ENCODE measurements at places on chromosomes 1 and 21.

- DNase-seq, result no peak
Measured at GRCh38 chr1:183598386-183598785, 8.1 kb upstream of the NCF2 start.

DNA sequence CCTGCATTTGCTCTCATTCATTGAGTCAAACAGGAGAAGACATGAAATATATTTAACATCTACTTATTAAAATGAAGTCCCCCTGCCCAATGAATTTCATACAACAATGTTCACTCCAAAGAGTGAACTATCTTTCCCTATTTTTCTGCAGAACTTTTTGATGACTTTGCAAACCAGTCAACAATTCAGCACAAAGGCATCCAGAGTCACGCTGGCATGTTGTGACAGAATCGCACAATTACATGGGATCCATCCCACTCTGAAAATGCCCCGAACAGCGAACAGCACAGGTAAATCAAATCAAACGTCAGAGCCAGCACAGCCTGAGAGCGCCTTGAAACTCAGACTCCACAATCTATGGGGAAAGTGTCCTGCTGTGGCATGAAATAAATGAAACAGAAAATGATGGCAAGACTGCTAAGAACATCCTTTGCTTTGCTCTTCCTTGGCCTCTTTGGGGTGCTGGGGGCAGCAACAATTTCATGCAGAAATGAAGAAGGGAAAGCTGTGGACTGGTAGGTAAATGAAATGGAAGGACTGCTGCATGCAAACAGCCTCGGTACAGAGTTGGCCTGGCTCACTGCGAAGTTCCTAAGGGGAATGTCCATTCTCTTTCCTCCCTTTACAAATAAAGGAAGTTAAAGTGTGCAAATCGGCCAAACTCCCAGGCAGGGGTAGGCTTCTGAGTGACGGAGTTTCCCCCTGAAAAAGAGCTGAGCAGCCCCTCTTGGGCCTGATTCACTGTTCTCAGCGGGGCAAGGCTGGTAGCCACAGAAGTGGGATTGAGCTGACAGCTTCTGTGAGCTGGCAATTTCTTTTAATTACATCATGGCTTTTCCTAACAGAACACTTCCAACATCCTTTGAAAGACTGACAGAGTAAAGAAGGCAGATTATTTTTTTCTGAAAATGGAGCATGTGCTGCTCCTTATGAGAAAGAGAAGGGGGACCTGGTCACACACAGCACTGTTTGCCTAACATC lies at the start of gene DNASE2B:
Gene DNASE2B (plus strand): TSS at position 310 of the 981 bp plus-strand sequence. CDS start 81 bp downstream, at position 391.
- no peak for DNase-seq

GRCh38 chr1:25879675-25880074 lies 4.2 kb upstream of the PAQR7 start:
- DNase-seq, result no peak

GRCh38 chr1:215425138-215425537 lies 142.0 kb upstream of the KCTD3 start:
- no peak for DNase-seq

GRCh38 chr1:163084330-163084729 lies 15.2 kb downstream of the RGS4 start:
- no peak for DNase-seq

- no peak for DNase-seq
Measured at GRCh38 chr1:91752324-91752723, 133.6 kb downstream of the TGFBR3 start.

- no peak for DNase-seq
Measured at GRCh38 chr1:64686828-64687724, 57.8 kb upstream of the RAVER2 start.

GRCh38 chr1:5379176-5379759 lies 613.0 kb downstream of the NPHP4 start:
- no peak for DNase-seq

- no peak for DNase-seq
Measured at GRCh38 chr1:183022202-183023145, 746 bp upstream of the LAMC1 start.

DNA sequence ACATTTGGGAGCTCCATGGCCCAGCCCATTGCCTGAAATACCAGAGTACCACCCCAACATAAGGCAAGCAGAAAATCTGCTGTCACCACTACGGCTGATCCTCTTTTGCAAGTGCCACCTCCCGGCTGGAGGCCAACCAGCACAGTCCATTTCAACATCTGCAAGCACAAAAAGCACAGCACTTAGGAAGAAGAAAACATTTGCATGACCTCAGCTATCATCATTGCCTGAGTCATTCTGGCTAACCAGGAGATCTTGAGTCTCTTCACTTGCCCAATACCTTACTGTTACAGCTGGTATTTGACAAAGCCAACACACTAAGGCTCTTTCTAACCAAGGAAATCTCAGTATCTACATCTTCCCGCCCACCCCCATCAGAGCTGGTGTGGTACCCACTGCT lies 55.9 kb downstream of the NEK7 start:
- no peak for DNase-seq

DNA sequence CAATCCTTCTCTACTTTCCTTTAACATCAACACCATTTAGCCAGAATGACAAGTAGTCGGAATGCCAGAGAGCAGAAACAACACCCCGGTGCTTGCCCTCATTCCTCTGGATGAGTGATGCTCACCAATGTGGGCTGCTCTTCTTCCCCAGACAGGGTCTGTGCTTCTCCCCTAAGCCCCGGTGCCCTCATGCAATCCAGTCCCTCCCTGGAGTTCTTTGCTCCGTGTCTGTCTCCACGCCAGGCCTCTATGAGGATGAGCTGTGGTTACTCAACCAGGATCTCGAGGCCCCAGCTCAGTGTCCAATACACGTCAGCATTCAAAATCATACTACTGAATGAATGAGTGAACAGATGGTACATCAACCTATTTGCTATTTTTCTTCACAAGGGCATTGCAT lies 29.7 kb upstream of the PDE9A start:
- DNase-seq, result no peak

DNA sequence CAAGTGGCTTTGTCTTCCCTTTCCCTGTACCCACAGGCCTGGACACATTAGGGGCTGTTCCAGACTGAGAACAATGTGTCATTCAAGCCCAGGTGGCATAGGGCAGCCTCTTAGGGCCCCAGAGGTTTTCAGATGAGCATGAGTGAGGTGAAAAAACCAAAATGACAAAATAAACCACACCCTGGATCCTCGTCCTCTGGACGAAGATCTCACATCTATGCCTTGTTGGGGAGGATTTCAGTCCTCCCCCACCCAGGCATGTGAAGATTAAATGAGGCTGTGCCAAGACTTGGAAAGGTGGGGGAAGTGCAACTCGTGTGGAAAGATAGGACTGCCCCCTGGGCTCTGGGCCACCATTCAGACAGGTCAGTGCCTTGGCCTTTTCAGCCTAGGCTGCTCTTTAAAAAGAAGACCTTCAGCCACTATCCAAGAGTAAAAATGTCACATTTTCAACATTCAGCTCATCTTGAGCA lies 32.8 kb upstream of the IL19 start:
- DNase-seq, result no peak

DNA sequence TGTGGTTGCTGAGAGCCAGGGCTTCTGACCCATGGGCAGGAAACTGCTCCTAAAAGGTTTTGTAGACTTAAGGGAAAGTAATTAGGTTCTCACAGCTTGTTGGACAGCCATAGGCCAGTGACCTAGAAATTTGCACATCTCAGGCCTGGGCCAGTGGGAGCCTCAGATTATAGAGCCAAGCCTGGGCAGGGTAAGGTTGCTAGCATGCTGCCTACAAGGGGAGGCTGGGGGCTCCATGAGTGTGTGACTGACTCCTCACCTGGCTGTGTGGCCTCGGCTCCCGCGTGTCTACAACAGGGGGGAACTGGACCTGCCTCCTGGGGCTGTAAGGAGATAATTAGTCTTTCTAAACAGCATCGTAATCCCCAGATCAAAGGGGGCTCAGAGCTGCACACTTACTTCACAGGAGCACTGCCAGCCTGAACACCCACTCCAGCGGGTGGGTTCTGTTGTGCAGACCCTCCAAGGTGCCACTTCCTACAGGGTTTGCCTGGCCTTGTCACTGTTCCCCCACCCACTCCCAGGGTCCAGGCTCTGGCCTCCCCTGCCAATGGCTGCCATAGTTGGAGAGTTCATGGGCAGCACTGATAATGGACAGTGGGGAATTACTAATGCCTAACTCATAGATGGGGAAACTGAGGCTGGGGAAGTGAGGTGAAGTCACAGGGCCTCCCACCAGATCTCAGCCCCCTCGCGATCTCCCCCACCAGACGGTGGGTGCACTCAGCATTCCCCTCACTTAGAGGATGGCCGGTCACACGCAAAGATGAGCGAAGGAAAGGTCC lies 230.4 kb upstream of the TMEM51 start:
- no peak for DNase-seq

DNA sequence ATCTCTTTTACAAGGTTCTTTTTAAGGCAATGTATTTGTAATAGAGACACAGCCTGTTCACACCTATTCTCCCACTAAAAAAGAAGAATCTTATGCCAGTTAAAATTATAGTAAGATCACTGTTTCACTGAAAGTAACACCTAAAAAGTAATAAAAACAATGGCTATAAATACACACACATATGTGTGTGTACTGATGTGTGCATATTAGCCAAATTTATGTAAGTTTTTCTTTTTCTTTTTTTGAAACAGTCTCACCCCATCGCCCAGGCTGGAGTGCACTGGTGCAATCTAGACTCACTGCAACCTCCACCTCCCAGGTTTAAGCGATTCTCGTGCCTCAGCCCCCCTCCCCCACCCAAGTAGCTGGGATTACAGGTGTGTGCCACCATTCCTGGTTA lies 56.8 kb upstream of the SLC30A10 start:
- no peak for DNase-seq

DNA sequence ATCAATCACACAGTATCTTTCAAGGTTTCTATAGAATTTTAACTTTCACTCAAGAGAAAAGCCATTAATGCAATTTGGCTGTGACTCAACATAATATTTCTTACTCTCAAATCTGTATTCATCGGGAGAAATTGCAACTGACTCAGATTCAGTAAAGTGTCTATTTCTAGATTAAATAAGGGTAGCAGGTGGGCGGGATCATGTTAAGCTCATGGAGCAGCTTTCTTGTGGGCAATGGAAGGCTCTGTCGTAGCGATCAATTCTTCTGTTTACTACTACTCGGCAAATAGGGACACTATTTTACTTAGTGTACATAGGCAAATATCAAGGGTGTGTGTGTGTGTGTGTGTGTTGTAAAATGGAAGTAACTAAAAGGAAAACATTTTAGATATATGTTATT lies 423.6 kb upstream of the NEGR1 start:
- no peak for DNase-seq

- no peak for DNase-seq
Measured at GRCh38 chr1:223106856-223107255, 36.2 kb downstream of the TLR5 start.

DNA sequence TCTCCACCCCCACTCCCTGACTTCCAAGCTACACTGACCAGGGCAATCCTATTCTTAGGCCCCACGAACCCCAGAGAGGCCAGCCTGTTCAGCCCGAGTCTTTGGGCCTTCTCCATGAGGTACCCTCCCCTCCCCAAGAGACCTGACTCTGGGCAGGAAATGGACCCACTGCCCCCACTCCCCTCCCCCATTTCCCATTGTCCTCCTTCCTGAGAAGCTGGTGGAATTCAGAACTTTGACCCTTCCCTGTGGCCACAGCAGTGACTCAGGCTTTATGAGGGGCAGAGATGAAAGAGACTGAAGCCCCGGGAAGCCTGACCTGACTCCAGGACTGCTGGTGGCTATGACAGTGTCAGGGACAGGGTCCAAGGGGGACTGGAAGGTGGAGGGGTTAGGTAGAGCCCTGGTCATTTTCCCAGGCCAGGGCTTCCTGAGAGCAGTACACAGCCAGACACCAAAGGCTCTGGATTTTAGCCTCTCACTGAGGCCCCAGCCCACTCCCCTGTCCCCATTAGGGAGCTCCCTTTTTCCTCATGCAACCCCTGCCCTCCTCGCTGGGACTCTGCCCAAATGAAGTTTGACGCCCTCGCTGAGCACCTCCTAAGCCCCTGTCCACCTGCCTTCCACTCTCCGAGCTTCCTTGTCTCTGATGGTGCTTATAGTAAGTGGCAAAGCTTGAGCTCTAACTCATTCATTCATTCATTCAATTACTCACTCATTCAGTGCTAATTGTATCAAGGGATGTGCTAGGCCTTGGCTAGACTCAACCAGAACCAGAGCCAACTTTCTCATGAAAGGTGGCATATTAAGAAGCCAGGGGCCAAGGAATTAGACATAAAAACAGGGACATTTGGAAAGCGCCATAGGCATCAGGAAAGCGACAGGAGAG lies 3.0 kb downstream of the CRYBG2 start:
- no peak for DNase-seq

DNA sequence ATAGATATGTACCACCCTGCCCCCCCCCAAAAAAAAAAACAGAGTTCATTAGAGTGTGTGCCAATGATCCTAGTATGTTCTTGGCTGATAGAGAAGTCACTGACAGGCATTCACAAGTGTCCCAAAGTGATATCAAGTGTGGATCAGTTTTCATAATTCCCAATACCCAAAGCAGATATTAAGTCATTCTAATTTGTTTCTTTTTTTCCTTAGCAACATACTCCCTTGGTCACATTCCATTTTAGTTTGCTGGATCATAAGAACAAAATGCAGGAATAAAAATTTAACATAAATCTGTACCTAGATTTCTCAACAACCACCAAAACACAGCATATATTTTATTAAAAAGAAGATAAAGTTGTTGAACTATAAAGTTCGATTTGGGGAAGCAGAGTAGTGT lies 129.8 kb upstream of the PALMD start:
- DNase-seq, result no peak

DNA sequence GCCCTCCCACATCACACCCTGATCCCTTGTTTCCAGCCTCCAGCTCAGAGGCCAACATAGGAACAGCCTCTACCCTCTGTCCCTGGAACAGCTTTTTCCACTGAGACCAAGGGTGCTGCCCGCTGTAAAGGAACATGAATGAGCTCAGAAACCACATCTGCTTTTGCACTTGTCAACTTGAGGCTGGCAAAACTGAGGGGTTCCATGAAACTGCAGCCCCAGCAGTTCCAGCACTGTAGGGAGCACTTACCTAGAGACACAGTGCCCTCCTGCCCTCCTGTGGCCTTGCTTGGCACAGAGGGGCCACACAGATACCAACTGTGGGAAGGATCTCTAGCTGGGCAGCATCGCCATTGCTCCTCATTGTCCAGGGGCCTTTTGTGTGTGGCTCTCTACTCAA lies 51.7 kb downstream of the ITPKB start:
- no peak for DNase-seq

DNA sequence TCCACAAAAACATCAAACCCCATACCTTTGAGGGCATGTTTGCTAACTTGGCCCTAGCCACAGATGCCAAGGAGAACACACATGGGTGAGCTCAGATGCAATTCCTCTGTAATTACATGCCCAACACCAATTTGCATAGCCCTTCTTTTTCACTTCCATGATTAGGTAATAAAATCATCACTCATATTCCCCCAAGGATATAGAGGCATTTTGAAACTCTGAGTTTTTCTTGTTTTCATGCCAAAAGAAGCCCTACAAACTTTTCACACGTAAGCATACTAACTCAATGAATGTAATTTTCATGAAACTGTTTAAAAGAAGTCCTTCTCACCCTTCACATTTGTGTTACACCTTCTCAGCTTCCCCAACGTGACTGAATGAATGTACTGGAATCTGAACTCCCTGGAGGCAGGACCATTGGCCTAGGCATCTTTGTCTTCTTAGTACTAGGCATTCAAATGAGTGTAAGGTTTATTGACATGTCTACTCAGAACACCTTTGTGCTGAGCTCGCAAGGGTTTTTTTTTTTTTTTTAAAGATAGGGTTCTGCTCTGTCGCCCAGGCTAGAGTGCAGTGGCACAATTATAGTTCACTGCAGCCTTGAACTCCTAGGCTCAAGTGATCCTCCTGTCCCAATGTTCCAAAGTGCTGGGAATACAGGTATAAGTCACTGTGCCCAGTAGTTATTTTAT lies 31.0 kb downstream of the FBXO42 start:
- no peak for DNase-seq

- no peak for DNase-seq
Measured at GRCh38 chr1:50796272-50796671, 163.8 kb downstream of the FAF1 start.

Data from stimulated activated CD4-positive, alpha-beta T cell treated with anti-CD3 and anti-CD28 coated beads, Interleukin-4, amount 100 ng/mL, for 48 hours (primary cell).